Smooth muscle cell of trachea (primary cell): ENCODE measurements at places on chromosomes 7 and 10. TPM values are rescaled to one million over a fixed set of nuclear protein-coding genes. Genes with fewer than 3 reads are reported as not detected.

SEMA3D gene
- total RNA-seq: 2.6 and 2.8 TPM in 2 replicates

HGF gene
- total RNA-seq: 80.7 and 218 TPM in 2 replicates

LMBR1 gene
- 51.2 and 59.9 TPM in 2 replicates for total RNA-seq

AGR2 gene
- not detected in 2 replicates for total RNA-seq

RBP3 gene
- total RNA-seq: not detected in 2 replicates

PKD2L1 gene
- total RNA-seq: not detected in 2 replicates
